ENCODE measurements at places on chromosomes 3 and 15.
A peak's percentile ranks its signal among the peaks of the same experiment; 100 is the strongest.

- no peaks in the 10 kb centered on the region for H3K4me1 ChIP-seq
- H3K36me3 ChIP-seq, result no peaks in the 10 kb centered on the region
- H3K4me3 ChIP-seq, result no peak overlapping the region
- no peak for DNase-seq
- no peaks in the 10 kb centered on the region for H3K27me3 ChIP-seq
Observed at GRCh38 chr3:80750637-80751036, 982.8 kb upstream of the ROBO1 start.

GRCh38 chr3:103787164-103787871 lies 1352.5 kb downstream of the ZPLD1 start:
- H3K4me3 ChIP-seq, result no peak overlapping the region
- H3K36me3 ChIP-seq, result no peaks in the 10 kb centered on the region
- DNase-seq, result no peak
- no peaks in the 10 kb centered on the region for H3K27me3 ChIP-seq
- H3K4me1 ChIP-seq, result no peaks in the 10 kb centered on the region
- no peak overlapping the region for H3K27ac ChIP-seq

DNA sequence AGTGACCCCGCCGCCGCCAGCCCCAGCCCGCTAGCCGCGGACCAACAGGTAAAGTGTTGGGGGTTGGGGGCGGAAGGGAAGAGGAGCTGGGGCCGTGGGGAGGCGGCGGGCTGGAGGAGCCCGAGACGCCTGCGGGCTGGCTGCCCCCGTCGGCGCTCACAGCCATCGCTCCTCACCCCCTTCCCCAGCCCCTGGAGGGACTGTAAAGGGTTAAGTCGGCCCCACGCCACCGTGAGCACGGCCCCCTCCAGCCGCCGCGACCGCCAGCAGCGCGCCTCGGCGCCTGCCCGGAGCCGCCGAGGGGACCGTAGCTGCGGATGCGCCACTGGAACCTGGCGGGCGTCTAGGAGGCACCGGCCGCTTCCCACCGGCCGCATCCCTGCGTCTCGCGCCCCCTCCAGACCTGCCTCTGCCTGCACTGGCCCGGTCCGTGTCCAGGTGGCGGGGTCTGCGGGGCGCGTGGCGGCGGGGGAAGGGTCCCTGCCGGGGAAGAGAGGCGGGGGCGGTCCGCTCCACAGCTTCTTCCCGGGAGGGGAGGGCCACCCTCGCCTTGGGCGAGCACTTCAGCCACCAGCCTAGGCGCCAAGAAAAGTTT lies 522 bp downstream of the MED12L start:
- peak; percentile 12 for DNase-seq
- H3K36me3 ChIP-seq, result peaks cover 3% of the 10 kb centered on the region
- H3K4me3 ChIP-seq, result peak overlapping the region; percentile 82
- H3K4me1 ChIP-seq, result peaks cover 9% of the 10 kb centered on the region
- H3K27me3 ChIP-seq, result peaks cover 44% of the 10 kb centered on the region
- no peak overlapping the region for H3K27ac ChIP-seq

- no peaks in the 10 kb centered on the region for H3K36me3 ChIP-seq
- H3K27ac ChIP-seq, result no peak overlapping the region
- no peak overlapping the region for H3K4me3 ChIP-seq
- no peaks in the 10 kb centered on the region for H3K27me3 ChIP-seq
- no peak for DNase-seq
Observed at GRCh38 chr3:21520106-21520963, 230.7 kb downstream of the ZNF385D start.

DNA sequence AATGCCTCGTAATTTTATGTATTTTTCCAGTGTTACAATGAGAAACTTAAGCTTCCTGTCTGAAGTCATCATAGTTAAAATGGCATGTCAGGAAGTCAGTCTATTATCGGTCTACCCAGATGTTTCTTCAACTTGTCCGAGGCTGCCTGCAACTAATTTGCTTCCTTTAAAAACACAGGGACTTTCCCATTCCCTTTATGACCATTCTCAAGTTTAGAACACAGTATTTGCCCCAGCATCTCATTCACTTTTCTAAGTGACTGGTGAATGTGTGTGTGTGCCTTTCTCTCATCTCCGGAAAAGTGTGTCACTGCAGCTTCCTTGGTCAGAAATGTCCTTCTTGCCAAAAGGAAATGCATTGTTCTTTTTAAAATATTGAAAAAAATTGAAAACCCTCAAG lies 466.6 kb downstream of the RAP2B start:
- H3K4me3 ChIP-seq, result no peak overlapping the region
- H3K36me3 ChIP-seq, result no peaks in the 10 kb centered on the region
- H3K27me3 ChIP-seq, result no peaks in the 10 kb centered on the region
- peaks cover 83% of the 10 kb centered on the region for H3K4me1 ChIP-seq
- peak overlapping the region; percentile 68 for H3K27ac ChIP-seq
- DNase-seq, result peak; percentile 33

GRCh38 chr3:141355242-141355641 lies 13.1 kb upstream of the ZBTB38 start:
- no peak overlapping the region for H3K27ac ChIP-seq
- DNase-seq, result no peak
- H3K36me3 ChIP-seq, result no peaks in the 10 kb centered on the region
- no peak overlapping the region for H3K4me3 ChIP-seq

- H3K4me3 ChIP-seq, result no peak overlapping the region
- peaks cover 67% of the 10 kb centered on the region for H3K27me3 ChIP-seq
- DNase-seq, result no peak
- no peak overlapping the region for H3K27ac ChIP-seq
Observed at GRCh38 chr3:165194511-165195240, 1.5 kb downstream of the SLITRK3 start.

DNA sequence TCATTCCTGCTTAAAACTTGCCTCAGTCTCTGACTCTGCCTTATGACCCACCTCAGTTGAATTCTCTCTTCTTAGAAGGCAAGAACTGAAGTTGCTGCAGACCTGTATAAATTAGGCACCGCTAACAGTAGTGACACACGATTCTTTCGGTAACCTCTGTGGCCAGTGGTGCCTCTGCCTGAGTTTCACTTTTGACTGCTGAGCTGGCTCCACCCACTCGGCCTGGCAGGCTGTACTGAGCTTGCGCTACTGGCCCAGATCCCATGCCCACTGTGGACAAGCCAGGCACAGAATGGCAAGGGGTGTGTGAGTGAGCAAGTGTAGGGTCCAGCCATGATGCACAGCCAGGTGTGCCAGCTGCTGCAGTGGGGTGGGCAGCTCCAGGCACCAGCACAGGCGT lies 19.1 kb upstream of the EIF1B start:
- H3K4me1 ChIP-seq, result no peaks in the 10 kb centered on the region
- H3K36me3 ChIP-seq, result peaks cover 26% of the 10 kb centered on the region
- DNase-seq, result no peak
- H3K27me3 ChIP-seq, result no peaks in the 10 kb centered on the region
- no peak overlapping the region for H3K27ac ChIP-seq
- no peak overlapping the region for H3K4me3 ChIP-seq

DNA sequence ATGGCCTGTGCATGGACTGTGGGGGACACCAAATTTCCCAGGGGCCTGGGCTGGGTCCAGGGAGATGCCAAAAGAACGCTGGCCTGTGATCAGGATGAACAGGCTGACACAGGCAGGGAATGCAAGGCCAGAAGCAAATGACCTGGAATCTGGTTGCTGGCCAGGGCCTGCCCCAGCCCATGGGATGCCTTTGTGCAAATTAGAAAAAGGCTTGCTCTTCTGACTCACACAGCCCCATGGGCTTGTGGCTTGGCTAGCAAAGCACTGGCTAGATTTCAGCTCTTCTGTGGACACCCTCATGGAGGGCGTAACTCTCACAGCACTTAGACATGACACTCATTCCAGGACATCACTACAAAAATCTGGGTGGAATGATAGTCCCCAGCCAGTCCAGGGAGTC lies 356.0 kb downstream of the SHQ1 start:
- H3K36me3 ChIP-seq, result peaks cover 4% of the 10 kb centered on the region
- DNase-seq, result no peak
- peaks cover 15% of the 10 kb centered on the region for H3K4me1 ChIP-seq
- H3K27me3 ChIP-seq, result no peaks in the 10 kb centered on the region
- H3K27ac ChIP-seq, result no peak overlapping the region
- no peak overlapping the region for H3K4me3 ChIP-seq

GRCh38 chr15:48645558-48646330 lies at the start of gene FBN1:
FBN1 (minus strand) TSS chr15:48645709; CDS start chr15:48644769, 940 bp downstream.
- H3K4me1 ChIP-seq, result peaks cover 6% of the 10 kb centered on the region
- no peak within 1 kb of the TSS for H3K27ac ChIP-seq
- no peaks in the 10 kb centered on the region for H3K36me3 ChIP-seq
- DNase-seq, result peak; percentile 39
- H3K4me3 ChIP-seq, result peak within 1 kb of the TSS; percentile 49
- peaks cover 39% of the 10 kb centered on the region for H3K27me3 ChIP-seq

DNA sequence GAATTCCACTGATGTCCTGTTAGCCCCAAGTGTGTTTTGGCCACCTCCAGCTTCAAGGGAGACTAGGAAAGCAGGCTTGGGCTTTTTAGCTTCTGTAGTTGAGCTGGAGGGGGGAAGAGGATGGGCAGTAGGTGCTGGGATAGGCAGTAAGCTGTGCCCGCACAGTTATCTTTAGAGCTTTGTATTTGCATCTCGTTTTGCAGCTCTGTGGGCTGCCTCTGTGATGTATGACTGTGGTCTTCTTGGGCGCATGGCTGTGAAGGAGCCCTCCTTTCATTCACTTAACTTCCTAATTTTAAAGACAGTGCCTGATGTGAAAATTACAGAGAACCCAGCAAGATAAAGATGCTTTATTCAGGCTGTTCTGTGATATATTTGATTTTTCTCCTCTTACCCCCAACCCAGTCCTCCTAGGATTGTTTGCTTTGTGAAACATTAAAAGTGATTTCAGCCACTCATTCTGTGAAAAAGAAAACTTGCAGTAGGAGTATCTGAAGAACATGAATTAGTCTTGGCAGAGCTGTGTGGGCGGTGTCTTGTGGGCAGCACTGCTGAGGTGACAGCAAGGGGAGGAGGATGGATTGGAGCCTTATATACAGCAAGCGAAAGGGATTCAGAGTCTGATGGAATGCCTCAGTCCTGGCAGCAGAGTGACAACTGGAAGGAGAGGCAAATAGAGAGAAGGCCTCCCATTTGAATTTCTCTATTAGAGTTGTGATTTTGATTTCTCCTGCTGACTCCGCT lies 74.3 kb downstream of the LARS2 start:
- DNase-seq, result peak; percentile 73
- H3K36me3 ChIP-seq, result peaks cover 35% of the 10 kb centered on the region
- peaks cover 30% of the 10 kb centered on the region for H3K4me1 ChIP-seq
